ENCODE measurements at places on chromosomes 2 and 18.

DNA sequence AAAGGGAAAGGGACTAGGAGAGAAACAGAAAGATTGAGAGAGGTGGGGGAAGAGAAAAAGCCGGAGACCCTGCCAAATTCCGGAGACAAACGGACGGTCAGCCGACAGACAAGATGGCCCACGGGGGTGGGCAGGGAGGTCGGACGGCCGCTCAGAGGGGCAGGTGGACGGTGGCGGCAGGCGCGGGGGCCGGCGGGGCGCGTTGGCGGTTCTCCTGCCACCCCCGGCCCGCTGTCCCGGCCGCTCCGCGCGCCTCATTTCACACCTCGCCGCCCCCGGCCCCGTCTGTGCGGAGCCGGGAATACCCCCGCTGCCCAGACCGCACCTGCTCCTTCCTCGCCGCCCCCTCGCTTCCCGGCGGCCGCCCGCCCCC, 935 bp downstream of the SLC30A3 start:
- H3K27me3 ChIP-seq = peaks cover 68% of the 10 kb centered on the region
- peaks cover 6% of the 10 kb centered on the region for H3K36me3 ChIP-seq
- no peak for DNase-seq

- H3K27ac ChIP-seq = no peak overlapping the region
- H3K27me3 ChIP-seq = no peaks in the 10 kb centered on the region
- no peaks in the 10 kb centered on the region for H3K4me1 ChIP-seq
Measured at GRCh38 chr2:68839260-68839833, 31.9 kb downstream of the BMP10 start.

DNA sequence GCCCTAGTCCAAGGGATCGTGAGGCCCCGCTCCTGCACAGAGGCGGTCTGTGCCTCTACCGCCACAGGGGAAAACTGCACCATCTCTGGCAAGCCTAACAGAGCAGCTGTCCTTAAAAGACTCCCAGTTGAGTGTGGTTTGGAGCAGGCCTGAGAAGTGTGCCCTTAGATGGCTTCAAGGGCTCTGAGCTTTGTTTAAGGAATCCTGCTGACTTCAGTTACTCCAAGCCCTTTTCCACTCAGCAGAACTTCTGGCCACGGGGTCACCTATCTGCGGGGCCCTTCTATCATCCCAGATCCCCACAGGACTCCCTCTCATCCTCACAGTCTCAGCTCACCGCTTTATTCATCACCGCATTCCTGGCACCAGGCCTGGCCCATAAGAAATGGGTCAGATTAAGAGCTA, 131.5 kb downstream of the CCDC74A start:
- H3K4me3 ChIP-seq = no peak overlapping the region
- H3K27ac ChIP-seq = no peak overlapping the region
- H3K36me3 ChIP-seq = no peaks in the 10 kb centered on the region
- no peaks in the 10 kb centered on the region for H3K4me1 ChIP-seq
- DNase-seq = no peak

DNA sequence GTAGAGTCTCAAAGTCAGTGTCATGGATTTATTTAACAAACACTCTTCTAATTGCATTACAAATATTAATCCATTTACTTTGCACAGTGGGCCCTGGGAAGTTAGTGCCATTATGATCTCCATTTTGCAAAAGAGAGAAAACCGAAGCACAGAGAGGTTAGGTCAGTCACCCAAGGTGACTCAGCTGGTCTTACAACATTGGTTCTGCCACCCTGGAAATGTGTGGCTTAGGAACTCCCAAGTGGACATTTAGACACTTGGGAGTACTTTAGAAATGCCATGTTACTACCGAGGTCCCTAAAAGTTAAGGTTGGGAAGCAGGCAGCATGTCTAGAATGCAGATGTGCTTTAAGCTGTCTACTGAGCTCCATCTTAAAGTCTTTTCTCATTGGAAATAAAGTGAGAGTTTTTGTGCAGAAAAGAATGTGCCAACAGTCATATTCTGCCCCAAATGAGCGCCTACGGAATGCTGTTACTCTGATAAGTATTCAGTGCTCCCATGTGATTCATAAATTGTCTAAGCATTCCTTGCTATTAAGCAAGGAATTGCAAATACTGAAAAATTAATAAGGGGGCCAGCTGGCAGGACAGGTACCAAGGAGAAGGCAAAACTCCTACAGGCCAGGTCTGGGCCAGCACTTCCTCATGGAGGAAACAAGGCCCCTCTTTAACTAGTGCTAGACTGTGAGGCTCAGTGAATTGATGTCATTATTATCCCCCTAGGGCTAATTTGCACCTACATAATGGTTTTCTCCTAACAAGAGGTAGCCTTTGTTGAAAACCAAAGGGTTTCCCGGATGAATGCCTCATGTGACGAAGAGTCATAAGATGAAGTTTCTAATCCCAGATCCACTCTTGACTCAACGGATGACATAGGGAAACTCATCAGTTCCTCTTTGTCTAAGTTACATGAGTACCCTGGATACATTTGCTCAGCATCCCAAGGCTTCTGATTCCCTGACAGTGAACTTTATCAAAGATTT, 16.3 kb downstream of the NRP2 start:
- no peak overlapping the region for H3K4me3 ChIP-seq
- H3K27me3 ChIP-seq = peaks cover 44% of the 10 kb centered on the region
- H3K36me3 ChIP-seq = peaks cover 2% of the 10 kb centered on the region
- no peak overlapping the region for H3K27ac ChIP-seq
- H3K4me1 ChIP-seq = no peaks in the 10 kb centered on the region

- H3K27ac ChIP-seq = no peak overlapping the region
- H3K4me3 ChIP-seq = no peak overlapping the region
- peaks cover 25% of the 10 kb centered on the region for H3K4me1 ChIP-seq
- no peak for DNase-seq
- H3K36me3 ChIP-seq = no peaks in the 10 kb centered on the region
Measured at GRCh38 chr18:23882616-23883276, 131.8 kb upstream of the TTC39C start.

- no peak for DNase-seq
- H3K36me3 ChIP-seq = no peaks in the 10 kb centered on the region
- H3K27ac ChIP-seq = no peak overlapping the region
- no peaks in the 10 kb centered on the region for H3K4me1 ChIP-seq
Measured at GRCh38 chr2:193505620-193506019, 1310.9 kb upstream of the TMEFF2 start.

- no peaks in the 10 kb centered on the region for H3K27me3 ChIP-seq
- H3K4me1 ChIP-seq = no peaks in the 10 kb centered on the region
- no peak overlapping the region for H3K27ac ChIP-seq
Measured at GRCh38 chr2:5978131-5978751, 286.1 kb downstream of the SOX11 start.

GRCh38 chr2:203461746-203462145, 73.4 kb downstream of the RAPH1 start:
- no peak overlapping the region for H3K4me3 ChIP-seq
- no peaks in the 10 kb centered on the region for H3K36me3 ChIP-seq
- no peaks in the 10 kb centered on the region for H3K4me1 ChIP-seq
- no peak overlapping the region for H3K27ac ChIP-seq

DNA sequence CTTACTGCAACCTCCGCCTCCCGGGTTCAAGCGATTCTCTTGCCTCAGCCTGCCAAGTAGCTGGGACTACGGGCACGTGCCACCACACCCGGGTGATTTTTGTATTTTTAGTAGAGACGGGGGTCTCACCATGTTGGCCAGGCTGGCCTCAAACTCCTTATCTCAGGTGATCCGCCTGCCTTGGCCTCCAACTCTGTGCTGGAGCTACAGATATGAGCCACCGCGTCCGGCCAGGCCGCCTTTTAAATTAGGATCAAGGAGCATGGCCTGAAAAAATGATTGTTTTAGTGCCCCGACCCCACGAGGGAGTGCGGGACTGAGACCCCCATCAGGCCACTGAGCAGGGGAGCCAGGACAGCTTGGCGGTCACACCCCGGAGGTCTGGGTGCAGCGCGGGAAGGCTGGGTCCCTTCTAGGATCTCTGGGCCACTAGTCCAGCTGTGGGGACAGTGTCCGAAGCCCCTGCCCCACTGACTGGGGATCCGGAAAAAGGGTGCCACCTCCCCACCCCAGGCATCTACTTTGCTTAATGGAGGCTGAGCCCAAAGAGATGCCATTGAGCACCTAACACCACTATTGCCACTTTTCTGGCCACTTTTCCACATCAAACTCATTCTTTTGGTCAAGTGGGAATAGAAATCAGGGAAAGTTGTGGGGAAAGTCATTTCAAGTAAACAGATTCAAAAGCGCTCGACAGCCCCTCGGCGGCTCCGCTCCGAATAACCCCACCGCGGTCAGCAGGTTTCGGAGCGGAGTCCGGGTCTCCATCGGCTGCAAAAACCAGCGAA, 19.7 kb upstream of the DNMT3A start:
- H3K4me3 ChIP-seq = peak overlapping the region; percentile 97
- H3K36me3 ChIP-seq = peaks cover 11% of the 10 kb centered on the region
- H3K27me3 ChIP-seq = no peaks in the 10 kb centered on the region
- peaks cover 18% of the 10 kb centered on the region for H3K4me1 ChIP-seq

GRCh38 chr18:63787673-63788072, 12.5 kb downstream of the SERPINB7 start:
- no peak overlapping the region for H3K4me3 ChIP-seq
- H3K27me3 ChIP-seq = no peaks in the 10 kb centered on the region
- H3K4me1 ChIP-seq = peaks cover 8% of the 10 kb centered on the region
- no peak for DNase-seq

Measured in effector memory CD8-positive, alpha-beta T cell (primary cell).